ENCODE measurements at places on chromosomes 7 and 10.

GRCh38 chr7:111266613-111267012 lies 175.7 kb downstream of the LRRN3 start:
- no peak overlapping the region for H3K4me3 ChIP-seq
- no peaks in the 10 kb centered on the region for H3K36me3 ChIP-seq
- no peak for DNase-seq
- peaks cover 54% of the 10 kb centered on the region for H3K4me1 ChIP-seq
- H3K27ac ChIP-seq = peak overlapping the region; percentile 46

DNA sequence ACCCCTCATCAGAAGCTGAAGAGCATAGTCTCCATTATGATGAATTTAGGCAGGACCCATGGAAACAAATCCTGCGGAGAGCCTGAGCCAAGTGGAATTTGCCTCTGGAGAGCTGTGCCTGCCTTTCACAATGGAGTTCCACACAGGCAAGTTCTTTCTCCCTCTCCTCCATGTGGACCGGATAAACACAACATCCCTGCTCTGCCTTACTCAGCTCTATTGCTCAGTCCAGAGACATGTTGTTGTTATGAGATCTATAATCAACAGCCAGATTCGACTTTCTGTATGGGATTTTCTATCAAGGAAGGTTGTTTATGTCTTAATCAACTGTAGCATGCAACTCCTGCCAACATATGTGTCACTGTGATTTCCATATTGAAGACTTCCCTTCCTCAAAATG lies 59.5 kb upstream of the ELMO1 start:
- no peak overlapping the region for H3K27ac ChIP-seq
- H3K4me3 ChIP-seq = no peak overlapping the region
- DNase-seq = no peak
- no peaks in the 10 kb centered on the region for H3K36me3 ChIP-seq
- peaks cover 30% of the 10 kb centered on the region for H3K27me3 ChIP-seq
- no peaks in the 10 kb centered on the region for H3K4me1 ChIP-seq

- no peaks in the 10 kb centered on the region for H3K36me3 ChIP-seq
- H3K4me3 ChIP-seq = peak overlapping the region; percentile 7
- no peak for DNase-seq
Observed at GRCh38 chr10:44756216-44756615, 154.9 kb upstream of the TMEM72 start.

- no peak for DNase-seq
- H3K27ac ChIP-seq = no peak overlapping the region
- H3K27me3 ChIP-seq = no peaks in the 10 kb centered on the region
- H3K4me3 ChIP-seq = no peak overlapping the region
Observed at GRCh38 chr10:75023074-75023473, 88.4 kb upstream of the SAMD8 start.

DNA sequence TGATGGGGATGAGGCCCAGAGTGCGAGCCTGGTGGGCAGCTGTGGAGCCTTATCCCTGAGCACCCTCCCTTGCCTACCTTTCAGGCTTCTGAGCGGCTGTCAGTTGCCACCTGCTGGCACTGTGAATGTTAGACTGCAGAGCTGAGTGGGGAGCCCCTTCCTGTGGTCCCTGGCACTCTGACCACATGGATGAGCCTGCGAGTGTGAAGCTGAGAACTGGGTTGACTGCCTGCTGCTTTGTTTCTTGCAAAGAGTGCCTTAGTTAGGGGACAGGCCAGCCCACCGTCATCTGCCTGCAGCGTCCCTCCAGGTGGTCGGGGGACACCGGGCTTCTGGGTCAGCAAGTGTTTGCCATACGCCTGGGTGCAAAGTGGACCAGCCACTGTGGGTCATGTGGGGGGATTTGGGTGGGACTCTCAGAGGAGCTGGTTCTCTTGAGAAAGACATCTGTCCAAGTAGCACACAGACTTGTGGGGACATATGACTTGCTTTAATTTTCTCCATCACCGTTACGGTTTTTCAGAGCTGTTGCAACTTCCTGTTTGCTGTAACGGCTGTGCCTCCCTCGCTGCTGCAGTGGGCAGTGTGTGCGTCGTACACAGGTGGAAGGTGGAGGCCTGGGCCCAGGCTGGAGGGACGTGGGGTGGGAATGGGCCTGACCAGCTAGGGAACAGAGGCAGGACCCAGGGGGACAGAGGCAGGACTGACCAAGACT lies 13.7 kb downstream of the INPP5A start:
- DNase-seq = peak; percentile 84
- H3K36me3 ChIP-seq = no peaks in the 10 kb centered on the region
- H3K27ac ChIP-seq = no peak overlapping the region
- peaks cover 4% of the 10 kb centered on the region for H3K4me1 ChIP-seq

- no peak for DNase-seq
- H3K4me1 ChIP-seq = no peaks in the 10 kb centered on the region
- no peak overlapping the region for H3K27ac ChIP-seq
- H3K4me3 ChIP-seq = no peak overlapping the region
- H3K36me3 ChIP-seq = peaks cover 3% of the 10 kb centered on the region
Observed at GRCh38 chr10:66244953-66245352, 680.9 kb upstream of the LRRTM3 start.

DNA sequence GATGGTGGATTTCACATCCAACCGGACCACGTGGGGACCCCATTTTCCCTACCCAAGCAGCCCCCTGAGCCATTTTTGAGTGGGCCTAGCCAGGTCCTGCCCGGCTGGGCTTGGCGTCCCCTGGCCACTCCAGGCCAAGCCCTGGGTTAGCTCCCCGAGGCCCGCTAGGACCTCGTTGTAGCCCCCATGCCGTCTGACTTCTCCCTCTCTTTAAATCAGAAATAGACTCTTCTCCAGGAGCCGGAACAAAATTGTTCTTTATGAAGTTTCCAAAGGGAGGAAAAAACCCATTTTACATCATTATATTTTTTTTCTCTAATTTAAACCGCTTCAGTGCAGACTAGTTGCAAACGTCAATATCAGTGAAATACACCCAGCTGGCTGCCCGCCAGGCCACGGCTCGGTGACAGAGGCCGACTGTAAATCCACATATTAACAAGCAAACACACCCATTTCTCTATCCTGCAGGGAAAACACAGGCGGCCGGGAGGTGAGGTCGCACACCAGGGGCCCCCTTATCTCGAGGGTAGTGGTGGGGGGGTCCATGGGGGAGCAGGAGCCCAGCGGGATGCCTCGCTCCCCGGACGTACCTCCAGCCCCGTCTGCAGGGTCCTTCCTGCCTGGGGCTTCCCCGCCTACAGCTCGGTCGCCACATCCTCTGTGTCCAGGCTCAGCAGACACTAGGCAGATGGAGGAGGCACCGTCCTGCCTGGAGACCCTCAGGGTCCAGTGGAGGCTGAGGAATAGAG lies 72.7 kb downstream of the ELFN1 start:
- no peak overlapping the region for H3K4me3 ChIP-seq
- no peak overlapping the region for H3K27ac ChIP-seq
- no peaks in the 10 kb centered on the region for H3K36me3 ChIP-seq
- no peak for DNase-seq
- H3K4me1 ChIP-seq = no peaks in the 10 kb centered on the region
- H3K27me3 ChIP-seq = peaks cover 16% of the 10 kb centered on the region

- H3K36me3 ChIP-seq = peaks cover 2% of the 10 kb centered on the region
- H3K4me3 ChIP-seq = no peak overlapping the region
- peak overlapping the region; percentile 6 for H3K27ac ChIP-seq
- no peaks in the 10 kb centered on the region for H3K27me3 ChIP-seq
- peaks cover 60% of the 10 kb centered on the region for H3K4me1 ChIP-seq
Observed at GRCh38 chr7:155669717-155670505, 25.4 kb downstream of the RBM33 start.

DNA sequence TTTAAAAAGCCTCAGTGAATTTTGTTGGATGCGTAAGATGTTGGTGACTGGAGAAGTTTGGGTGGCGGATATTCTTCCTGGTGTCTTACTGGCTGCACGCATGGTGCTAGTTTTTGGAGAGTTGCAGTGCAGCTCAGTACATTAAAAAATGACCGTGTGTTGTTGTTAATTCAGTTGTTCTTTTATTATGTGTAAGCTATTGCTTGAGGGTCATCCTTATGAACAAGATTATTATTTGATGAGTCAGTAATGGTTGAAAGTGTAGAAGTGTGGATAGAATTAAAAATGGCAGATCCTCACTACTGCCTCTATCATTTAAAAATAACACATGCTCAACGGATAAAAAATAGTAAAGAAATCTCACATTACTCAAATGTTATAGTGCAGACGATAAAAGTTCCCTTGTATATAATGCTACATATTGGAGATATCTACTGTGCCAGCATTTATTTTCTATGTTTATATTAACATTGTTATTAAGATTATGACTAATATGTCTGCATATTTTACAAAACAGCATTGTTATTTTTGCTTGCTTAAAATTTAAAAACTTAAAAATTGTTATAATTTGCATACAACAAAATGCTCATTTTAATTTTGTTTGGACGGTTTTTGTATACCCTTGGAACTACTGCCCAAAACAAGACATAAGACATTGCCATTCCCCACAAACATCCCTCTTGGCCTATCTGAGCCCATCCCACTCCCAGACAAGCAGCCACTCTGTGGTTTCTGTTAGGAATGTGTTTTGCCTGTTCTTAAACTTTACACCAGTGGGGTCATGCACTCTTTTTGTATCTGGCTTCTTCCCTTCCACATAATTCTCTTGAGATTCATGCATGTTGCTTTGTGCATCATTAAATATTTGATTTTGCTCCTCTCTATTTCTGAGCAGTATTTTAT lies 142.0 kb downstream of the DOCK1 start:
- no peak overlapping the region for H3K4me3 ChIP-seq
- peaks cover 13% of the 10 kb centered on the region for H3K4me1 ChIP-seq
- peaks cover 22% of the 10 kb centered on the region for H3K36me3 ChIP-seq
- H3K27ac ChIP-seq = no peak overlapping the region
- DNase-seq = no peak

DNA sequence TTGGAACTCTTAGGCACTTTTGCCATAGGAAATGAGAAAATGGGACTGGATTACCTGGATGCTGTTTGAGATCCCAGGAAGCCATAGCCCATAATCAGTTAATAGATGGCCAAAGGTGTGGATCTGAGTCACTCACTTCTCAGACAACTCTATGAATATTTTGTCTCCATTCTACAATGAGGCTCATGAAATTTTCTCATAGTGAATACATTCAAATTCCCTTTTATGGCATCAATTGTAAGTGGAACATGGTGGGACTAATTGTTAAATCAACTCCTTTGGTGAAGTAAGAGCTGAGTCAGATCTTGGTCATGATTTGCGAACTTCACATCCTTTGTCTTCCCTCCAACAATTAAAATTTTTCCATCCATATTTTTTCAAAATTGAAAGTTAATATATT lies 222.1 kb downstream of the ARL4A start:
- H3K27me3 ChIP-seq = no peaks in the 10 kb centered on the region
- no peaks in the 10 kb centered on the region for H3K36me3 ChIP-seq
- DNase-seq = no peak
- no peaks in the 10 kb centered on the region for H3K4me1 ChIP-seq
- H3K4me3 ChIP-seq = no peak overlapping the region

- H3K27ac ChIP-seq = no peak within 1 kb of the TSS
- no peaks in the 10 kb centered on the region for H3K36me3 ChIP-seq
- H3K4me3 ChIP-seq = no peak within 1 kb of the TSS
- no peaks in the 10 kb centered on the region for H3K4me1 ChIP-seq
Observed at GRCh38 chr7:141946796-141947195, at the start of gene CLEC5A. Gene CLEC5A (minus strand): TSS chr7:141946974. CDS start chr7:141946292, 682 bp downstream.

DNA sequence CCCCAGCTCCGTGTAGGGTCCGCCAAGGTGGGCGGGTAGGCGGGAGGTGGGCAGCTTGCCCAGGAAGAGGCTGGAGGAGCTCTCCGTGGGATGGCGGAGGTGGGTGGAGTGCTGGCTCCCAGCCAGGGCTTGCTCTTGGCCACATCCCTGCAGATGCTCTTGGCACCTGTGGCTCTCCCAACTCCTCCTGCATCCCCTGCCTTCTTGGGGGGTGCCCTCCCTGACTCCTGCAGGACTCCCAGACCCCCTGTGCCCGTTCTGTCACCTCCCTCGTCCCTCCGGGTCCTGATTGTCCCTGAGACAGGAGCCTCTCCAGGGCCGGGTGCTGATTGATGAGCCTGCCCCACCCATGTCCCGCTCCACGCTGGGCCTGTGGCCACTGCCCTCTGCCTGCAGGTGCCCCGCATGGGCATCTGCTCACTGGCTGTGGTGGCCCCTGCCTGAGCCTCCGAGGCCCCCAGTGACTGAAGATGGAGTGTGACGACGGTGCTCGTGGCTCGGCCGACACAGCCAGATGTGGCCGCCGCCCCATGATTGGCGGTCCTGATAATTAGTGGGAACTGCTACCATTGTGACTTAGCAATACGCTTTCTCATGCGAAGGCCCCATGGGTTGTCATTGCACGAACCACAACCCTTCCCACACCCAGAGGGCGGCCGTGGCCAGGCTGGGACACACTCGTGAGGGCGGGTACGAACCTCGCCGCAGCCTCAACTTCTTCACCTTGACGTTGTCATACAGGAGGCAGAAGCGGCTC lies 23.6 kb downstream of the CFAP46 start:
- H3K36me3 ChIP-seq = no peaks in the 10 kb centered on the region
- H3K4me1 ChIP-seq = no peaks in the 10 kb centered on the region
- no peak overlapping the region for H3K4me3 ChIP-seq
- peaks cover 8% of the 10 kb centered on the region for H3K27me3 ChIP-seq
- H3K27ac ChIP-seq = no peak overlapping the region

GRCh38 chr7:91344911-91345310 lies 80.7 kb downstream of the FZD1 start:
- H3K4me1 ChIP-seq = peaks cover 27% of the 10 kb centered on the region
- H3K27ac ChIP-seq = no peak overlapping the region
- no peak for DNase-seq
- no peaks in the 10 kb centered on the region for H3K27me3 ChIP-seq

- no peaks in the 10 kb centered on the region for H3K36me3 ChIP-seq
- H3K4me1 ChIP-seq = peaks cover 4% of the 10 kb centered on the region
- no peaks in the 10 kb centered on the region for H3K27me3 ChIP-seq
- no peak for DNase-seq
- no peak overlapping the region for H3K27ac ChIP-seq
Observed at GRCh38 chr10:24150853-24151252, 58.1 kb upstream of the KIAA1217 start.

DNA sequence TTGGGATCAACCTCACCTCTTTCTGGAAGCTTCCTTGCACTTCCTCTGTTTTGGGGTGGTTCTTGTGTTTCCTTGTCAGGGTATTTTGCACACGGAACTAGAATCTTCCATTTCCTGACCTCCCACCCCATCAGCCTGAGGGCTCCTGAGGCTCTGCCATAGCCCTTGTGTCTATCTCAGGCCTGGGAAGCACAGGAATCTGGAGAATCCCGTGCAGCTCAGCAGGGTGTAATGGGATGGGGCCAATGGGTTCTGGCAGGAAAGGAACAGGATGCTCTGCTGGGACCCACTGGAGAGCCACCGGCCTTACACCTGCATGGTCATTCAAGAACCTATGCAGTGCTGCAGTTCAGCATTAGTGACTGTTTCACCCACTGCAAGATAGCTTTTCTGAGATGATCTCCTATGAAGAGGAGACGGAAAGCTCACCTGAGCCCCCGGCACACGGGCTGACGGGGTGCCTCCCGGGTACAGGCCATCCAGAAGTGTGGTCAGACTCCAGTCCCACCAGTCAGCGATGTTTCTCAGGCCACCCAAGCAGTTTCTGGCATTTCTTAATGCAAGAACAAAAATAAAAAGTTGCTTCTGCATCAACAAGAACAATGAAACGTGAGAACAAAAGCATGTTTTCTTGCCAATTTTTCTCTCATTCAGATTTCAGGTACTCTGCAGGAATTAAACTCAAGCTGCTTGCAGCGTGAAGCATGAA lies 133.2 kb downstream of the PKD1L1 start:
- H3K27me3 ChIP-seq = no peaks in the 10 kb centered on the region
- H3K27ac ChIP-seq = peak overlapping the region; percentile 49
- peaks cover 45% of the 10 kb centered on the region for H3K4me1 ChIP-seq
- DNase-seq = no peak
- H3K36me3 ChIP-seq = peaks cover 2% of the 10 kb centered on the region

GRCh38 chr7:440059-440749 lies 79.4 kb downstream of the PDGFA start:
- peaks cover 9% of the 10 kb centered on the region for H3K4me1 ChIP-seq
- no peak overlapping the region for H3K27ac ChIP-seq
- H3K36me3 ChIP-seq = no peaks in the 10 kb centered on the region

All from chondrocyte (in vitro differentiated cells).